Fibroblast of skin of right quadriceps (primary cell): ENCODE measurements at places on chromosomes 11 and 22.

- no peak for DNase-seq
Observed at GRCh38 chr22:49969751-49970527, 9.4 kb downstream of the PIM3 start.

DNA sequence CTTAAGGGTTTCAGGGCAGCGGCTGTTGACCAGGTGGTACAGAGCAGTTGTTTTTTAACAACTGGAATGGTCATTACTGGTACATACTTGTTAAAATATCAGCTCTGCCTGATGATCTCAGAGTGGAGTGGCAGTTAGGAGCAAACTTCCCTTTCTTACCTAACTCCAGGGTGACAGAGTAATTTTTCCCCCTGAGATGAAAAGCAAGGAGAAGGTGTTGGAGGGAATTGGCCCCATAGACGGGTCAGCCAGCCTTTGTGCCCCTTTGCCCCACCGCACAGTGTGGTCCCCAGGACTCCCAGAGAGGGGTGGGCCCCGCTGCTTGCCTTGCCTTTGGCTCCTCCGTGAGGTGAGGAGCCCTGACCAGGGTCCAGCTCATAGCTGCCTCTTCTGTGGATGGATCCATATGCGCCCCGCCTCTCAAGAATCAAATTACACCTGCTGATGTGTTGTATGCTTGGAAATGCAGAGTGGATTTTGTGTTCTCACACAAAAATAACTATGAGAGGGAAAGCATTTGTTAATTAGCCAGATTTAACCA, 27.0 kb upstream of the SORL1-AS1 start:
- DNase-seq = no peak

DNA sequence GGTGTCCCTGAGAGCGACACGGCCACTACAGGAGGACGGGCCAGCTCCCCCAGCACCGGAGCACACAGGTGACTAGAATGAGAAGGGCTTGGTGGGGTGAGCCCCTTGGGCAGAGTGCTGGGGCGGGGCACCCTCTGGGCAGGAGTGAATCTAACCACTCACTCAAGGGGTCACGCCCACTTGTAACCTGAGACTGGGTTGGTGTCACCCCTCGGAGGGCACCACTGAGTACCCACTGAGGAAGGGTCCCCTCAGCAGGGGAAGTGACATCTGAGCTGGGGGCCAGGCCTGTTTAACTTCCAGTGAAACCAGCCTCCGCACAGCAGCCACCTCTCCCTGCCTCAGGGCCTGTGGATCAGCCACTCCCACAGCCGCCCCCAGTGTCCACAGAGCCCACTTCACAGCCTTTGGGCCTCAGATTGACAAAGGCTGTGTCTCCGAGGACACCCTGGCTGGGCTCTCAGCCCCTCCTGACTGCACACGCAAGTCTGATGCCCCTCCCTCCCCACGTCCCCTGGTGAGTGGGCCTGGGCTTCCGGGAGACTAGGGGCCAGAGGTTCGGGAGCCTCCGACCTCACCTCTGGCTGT, 5.6 kb downstream of the GATD1 start:
- no peak for DNase-seq

DNA sequence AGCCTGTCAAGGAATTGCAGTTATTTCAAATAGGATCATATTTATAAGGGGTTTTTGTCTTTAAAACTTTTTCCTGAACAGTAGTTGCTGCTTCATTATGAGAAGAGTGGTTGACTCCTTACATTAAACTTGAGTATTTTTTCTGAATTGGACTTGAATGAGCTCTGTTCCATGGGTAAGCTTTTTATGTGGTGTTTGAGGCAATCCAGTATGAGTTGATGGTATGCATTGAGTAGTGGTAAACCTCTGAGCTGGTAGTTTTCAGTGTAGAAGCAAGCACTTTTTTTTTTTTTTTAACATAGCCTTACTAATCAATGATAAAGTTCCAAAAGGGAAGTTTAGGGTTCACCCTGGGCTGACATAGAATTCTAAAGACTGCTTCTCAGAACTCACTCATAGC, 3.4 kb downstream of the KMT2A start:
- DNase-seq = no peak

DNA sequence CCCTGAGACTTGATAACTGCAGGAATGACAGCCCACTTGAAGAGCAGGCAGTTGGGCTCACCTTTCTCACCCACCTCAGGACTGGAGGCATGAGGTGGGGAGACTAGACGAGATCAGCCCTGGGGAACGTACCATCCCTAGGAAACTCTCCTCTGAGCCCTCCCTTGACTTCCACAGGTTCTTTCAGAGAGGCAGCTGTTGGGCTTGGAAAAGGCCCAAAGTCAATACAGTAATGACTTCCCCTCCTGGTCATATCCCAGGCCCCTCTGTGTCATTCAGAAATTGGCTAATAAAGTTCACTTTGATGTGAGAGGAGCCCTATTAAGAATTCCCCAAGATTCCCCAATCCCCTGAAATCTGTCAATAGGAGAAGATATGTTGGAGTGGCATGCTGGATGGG, 5.8 kb upstream of the NECTIN1 start:
- no peak for DNase-seq

DNA sequence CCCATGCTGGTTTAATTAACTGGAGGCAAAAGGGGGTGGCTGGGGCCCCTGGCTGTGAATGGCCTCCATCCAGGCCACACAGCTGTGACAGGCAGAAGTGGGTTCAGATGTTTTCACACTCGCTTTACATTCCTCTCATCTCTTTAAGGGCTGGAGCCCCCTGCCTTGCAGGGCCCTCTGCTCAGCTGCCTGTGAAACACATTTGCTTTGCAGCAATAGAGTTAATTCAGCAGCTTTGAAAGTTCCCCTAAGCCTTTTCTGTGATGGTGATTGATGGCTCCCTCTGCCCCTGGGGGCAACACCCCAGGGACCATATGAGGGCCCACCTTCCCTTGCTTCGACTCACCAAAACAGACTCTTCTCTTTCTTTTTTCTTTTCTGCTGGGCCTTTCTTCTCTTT, 139.3 kb downstream of the FEZ1 start:
- no peak for DNase-seq

GRCh38 chr11:126282361-126282735, 545 bp upstream of the TIRAP start:
- peak; percentile 21 for DNase-seq

DNA sequence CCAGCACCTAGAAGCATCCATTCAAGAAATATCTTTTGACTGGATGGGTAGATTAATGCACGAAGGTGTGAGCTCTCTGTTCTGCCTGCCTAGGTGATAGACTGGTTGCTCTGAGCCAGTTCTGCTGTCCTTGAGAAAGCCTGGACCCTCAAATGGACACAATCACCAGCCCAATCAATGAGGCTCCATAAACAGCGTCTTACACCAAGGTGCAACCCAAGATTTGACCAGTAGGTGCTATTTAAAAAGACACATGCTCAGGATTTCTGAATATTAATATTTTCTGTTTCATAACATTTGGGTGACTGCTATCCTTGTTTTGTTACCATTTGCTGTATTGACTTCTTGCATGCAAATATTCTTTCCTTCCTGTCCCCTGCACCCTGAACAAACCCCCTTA, 39.0 kb downstream of the PAMR1 start:
- DNase-seq = no peak

DNA sequence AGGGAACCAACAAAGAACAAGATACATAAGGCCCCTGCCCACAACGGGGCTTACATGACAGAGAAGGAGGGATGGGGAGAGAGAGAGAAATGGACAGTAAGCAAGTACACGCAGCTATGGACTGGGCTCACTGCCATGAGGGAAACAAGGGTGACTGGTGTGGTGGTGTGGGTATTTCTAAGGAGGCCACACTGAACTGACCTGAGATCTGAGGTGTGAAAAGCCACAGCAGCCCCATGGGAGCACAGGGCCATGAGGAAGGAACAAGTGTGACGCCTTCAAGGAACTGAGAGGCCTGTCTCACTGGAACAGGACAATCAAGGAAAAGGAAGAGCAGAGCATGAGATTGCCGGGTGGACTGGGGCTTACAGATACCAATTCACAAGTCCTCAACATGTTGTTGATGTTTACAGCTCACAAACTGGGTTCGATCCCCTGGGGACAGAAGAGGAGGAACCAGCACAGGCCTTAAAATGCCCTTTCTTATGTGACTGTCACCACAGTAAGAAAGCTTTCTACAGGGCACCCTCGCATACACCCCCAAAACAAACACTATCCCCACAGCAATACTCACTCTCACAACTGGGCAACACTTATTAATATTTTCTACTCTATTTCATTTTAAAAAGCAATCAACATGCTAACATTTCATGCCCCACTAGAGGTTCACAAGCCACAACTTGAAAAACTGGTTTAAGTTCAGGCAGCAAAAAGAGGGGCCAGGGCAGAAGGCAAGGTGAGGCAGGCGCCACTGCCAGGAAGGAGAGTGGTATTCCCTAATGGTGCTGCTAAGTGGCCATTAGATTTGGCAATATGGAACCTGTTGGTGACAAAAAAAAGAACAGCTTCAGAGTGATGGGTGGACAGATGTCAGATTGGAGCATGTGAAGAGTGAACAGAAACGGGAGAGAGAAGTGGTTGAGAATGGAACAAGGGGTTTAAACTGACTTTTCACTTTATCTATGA, 39.1 kb downstream of the TCIRG1 start:
- no peak for DNase-seq

DNA sequence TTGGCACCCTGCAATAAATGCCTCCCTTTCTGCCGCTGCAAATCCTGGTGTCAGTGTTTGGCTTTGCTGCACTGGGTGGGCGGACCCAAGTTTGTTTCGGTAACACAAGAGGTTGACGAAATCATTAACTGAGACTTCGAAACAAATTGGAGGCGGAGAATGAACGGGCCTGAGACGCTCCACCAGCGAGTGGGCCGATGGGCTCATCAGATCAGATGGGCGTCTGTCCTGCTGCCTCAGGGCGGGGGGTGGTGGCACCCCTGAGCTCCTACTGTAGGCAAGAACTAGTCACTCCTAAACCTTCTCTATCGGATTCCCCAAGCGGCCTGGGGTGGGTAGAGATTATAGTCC, 918 bp upstream of the CAPN5 start:
- DNase-seq = peak; percentile 60

DNA sequence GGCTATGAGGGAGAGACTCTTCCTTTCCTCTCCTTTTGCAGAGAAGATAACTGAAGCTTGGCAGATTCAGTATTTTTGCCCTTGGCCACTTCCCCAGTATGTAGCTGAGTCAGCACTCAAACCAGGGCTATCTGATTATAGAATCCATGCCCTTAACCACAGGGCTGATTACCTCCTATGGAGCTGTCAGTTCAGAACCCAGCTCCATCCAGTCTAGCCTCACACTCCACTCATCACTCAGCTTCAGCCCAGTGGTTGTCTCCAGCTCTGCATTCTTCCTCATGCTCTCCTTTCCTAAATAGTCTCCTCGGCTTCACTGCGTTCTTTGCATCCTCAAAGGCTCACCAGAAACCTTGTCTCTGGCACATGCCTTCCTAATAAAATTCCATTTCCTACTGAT, 151.6 kb upstream of the BLID start:
- peak; percentile 91 for DNase-seq

GRCh38 chr11:130548491-130548833, 100.0 kb downstream of the ADAMTS15 start:
- DNase-seq = no peak

GRCh38 chr11:61774411-61774810, 18.0 kb downstream of the TMEM258 start:
- DNase-seq = no peak

- DNase-seq = no peak
Observed at GRCh38 chr11:132184079-132184478, 813.7 kb downstream of the NTM start.

- no peak for DNase-seq
Observed at GRCh38 chr22:36684841-36685240, 18.7 kb downstream of the CACNG2 start.
